Transverse colon (tissue), 4 donors: ENCODE measurements at places on chromosomes 16 and 17.

DNA sequence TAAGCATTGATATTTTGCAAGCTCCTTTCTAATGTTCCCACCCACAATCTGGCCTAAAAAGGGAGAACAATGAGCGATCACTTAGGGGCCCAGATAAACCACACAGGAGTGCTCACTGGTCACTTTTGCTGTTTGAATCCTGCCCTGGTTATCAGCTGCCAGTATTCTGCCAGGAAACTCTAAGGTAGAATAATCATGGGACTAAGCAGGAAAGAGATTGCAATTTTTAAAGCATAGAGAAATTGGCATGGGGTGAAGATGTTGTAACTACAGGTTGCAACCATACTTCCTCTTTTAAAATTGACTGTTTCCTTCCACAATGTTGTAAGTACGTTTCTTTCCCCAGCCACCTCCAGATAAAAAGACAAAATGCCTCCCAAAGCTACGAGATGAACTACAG lies 251.2 kb upstream of the CDH11 start:
- DNase-seq, result no peak

- DNase-seq, result no peak
Observed at GRCh38 chr17:76166168-76166567, 25.1 kb upstream of the FOXJ1 start.

- peak; percentile 93 for DNase-seq
Observed at GRCh38 chr17:8176197-8176940, at the start of gene TMEM107. TSS of gene TMEM107 (minus strand) at chr17:8176380. CDS start at chr17:8176286, 94 bp downstream.

DNA sequence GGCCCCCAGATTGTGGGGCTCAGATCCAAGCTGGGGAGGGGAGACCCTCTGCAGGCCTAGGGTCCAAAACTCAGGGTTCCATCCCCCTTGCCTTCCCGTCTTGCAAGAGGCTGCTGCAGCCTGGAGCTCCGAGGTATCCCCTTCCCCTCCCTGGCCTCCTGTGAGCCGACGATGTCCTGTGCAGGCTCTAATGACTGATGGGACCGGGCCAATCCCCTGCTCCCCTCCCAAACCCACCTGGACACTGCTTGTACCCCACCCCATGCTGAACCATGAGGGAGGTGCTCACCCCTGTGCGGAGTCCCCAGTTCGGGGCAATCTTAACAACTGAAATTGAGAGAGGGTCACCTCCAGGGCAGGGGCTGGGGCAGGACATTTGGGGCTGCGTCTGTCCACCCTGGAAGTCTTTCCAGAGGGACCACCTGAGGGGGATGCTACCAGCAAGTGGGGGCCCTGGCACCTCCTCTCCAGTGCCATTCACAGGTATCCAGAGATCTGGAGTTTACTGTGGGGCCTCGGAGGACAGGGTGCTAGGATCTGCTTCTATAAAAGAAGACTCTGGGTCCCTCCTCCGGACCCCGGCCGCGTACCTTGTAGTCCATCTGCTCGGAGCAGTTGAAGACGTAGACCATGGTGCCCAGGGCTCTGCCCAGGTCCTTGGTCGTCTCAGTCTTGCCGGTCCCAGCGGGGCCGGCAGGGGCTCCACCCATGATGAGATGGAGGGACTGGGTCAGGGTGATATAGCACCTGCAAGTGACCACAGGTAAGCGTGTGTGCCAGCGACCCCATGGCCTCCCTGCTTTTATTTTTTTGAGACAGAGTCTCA lies 77.3 kb downstream of the DNAH17 start:
- no peak for DNase-seq

DNA sequence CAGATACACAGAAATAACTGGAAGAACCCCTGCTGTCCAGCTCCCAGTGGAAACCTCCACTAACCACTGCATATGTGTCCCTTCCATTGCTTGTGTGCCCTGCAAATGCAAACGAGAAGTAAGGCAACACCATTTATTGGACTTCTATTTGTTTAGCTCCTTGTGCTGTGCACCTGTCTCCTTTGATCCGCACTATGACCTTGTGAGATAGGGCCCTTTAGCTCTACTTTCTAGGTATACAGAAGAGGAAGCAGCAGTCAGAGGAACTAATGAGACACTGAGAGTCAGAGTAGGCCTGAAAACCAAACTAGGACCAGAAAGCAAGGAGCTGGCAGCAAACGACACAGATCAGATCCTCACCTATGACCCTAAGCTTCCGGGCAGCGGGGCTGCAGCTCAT lies 22.4 kb downstream of the SOX9 start:
- no peak for DNase-seq

- DNase-seq, result no peak
Observed at GRCh38 chr16:53433509-53433908, 762 bp upstream of the RBL2 start.

DNA sequence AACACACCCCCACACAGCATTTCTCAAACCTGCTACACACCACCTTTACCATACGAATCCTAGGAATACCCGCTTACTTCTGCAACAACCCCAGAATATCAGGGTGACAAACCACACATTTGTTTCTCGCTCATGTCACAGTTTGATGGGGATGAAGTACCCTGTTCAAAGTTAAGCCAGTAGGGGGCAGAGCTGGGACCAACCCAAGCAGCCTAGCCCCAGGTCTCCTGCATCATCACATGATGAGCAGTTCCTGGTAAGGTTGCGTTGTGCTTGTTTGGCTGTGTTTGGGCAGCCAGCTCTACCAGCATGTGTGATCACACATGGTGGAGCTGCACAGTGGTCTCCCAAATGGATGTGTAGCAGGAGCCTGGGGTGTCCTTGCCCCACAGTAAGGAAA lies 103.6 kb upstream of the C16orf82 start:
- peak; percentile 10 for DNase-seq

DNA sequence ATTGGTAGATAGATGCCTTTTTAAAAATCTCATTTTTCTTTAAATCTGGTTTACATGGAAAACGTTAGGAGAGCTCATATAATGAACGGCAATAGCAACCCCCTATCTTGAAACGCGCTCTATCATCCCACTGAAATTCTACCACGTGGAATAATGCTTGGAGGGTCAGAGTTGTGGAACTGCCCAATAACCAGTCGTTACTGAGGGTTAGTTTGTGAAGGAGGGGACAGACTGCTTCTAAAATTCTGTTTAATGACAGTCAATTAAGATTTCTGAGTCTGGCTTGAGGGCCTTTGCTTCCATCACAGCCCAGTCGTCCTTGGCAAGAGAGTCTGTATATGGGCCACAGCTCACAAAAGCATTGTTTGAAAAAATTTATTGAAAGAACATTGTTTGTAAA lies 482 bp downstream of the IRF8 start:
- no peak for DNase-seq
